Esophagus squamous epithelium (tissue), 5 donors: ENCODE measurements at places on chromosomes 6 and 20.

GRCh38 chr6:28586962-28587745 lies 61.5 kb downstream of the GPX5 start:
- DNase-seq = no peak

DNA sequence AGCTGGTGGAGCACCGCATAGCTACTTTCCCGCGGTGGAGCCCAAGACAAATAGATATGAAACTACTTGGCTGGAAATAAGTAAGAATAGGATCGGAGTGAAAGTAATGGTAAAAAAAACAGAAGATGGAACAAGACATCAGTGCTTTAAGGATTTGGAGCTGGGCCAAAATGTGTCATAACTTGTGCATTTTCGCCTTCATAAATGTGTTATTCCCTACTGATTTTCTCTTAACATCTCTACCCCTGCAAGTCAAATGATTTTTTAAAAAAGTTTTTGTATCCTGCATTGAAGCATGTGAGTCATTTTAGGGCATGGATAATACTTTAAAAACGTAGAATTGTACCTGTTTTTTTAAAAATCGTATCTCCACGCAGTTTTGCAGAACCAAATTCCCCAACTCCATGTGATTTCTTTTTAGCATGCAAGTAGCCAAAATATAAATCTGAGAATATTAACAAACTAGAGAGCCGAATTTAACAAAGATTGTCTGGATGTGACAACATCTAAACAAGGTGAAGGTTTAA lies 882 bp upstream of the FAM184A start:
- no peak for DNase-seq

GRCh38 chr6:127403636-127404035 lies 55.6 kb downstream of the KIAA0408 start:
- DNase-seq = no peak

DNA sequence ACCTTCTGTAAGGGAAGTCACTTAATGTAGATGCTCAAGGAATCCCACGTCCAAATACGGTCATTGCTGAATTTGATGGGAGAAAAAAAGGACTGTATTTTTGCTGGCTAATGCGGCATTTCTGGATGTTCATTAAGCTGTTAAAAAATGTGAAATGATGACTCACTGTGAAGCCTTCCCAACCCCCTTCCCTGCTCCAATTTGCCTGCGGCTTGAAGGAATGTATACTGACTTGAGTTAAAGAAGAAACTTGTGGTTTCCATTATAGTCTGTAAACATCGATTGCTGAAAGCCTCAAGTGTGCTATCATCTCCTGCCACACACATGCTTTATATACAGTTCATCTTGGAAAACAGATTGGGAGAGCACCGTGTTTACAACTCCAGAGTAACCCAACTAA lies 249.1 kb upstream of the JAG1 start:
- DNase-seq = no peak
